ENCODE measurements at places on chromosomes 11 and 22.

DNA sequence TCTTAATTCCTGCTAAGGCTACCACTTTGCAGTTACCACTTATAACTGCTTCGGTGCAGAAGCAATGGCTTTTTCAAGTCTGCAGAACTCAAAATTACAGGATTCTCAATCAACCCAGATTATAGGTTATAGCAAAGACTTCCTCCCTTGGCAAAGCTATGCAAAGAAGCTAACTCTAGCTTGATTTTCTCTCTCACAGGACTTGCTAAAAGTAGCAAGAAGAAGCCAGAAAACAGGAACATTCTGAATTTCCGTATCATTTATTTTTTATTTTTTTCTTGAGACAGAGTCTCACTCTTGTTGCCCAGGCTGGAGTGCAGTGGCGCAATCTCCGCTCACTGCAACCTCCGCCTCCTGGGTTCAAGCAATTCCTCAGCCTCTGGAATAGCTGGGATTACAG is 10.7 kb upstream of the PLEKHB1 start:
- DNase-seq: no peak

GRCh38 chr11:71363721-71364120 is 84.5 kb downstream of the DHCR7 start:
- DNase-seq: no peak

- DNase-seq: no peak
These were observed 12.2 kb downstream of the MOV10L1 start for GRCh38 chr22:50101870-50102565.

DNA sequence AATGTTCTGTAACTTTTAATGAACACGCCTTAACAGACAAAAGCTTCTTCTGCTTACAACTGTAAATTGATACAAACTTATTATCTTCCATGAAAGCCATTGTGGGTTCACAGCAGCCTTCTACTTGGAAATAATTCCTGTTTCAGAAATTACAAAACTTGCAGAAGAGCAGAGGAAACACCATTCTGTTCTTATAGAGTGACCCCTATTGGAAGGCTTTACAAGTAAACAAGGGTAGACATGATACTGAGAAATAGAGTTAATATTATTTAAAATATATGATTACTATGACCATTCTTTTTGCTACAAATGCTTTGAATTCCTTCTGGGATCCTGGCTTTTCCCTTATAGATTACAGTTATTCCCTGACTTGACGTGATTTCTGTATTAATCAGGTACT is 32.4 kb upstream of the KCNA4 start:
- DNase-seq: no peak

DNA sequence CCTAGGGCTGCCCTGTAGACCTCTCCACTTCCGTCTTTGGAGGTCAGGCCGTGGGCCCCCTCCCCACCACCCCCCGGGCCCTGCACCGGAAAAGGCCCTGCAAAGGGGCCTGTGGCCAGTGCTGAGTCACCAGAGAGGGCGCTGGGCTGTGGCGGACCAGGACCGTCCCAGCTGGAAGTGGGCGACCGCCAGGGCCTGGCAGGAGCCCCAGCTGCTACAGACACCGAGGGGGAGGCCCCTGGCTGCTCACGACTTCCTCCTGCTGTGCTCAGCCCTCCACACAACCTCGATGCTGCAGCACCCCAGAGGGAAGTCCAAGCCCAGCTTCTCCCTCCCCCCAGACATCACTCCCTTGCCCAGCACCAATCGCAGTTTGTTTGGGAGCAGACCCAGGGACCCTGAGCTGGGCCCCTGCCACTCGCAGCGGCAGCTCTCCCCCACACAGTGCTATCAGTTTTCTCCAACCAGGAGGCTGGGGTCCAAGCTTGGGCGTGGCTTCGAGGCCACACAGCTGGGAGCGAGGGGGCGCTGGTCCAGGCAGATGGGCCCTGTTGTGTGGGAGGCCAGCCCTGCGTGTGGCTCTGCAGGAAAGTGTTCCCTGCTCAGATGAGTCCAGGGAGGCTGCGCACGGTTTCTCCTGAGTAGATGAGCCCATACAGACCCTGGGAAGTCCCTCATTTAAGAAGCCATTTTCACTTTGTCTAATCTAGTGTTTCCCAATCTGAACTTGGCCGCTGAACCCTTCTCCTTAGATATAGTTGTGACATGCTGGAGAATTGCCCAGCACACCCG is 5.6 kb upstream of the SH3BP1 start:
- peak; percentile 65 for DNase-seq

DNA sequence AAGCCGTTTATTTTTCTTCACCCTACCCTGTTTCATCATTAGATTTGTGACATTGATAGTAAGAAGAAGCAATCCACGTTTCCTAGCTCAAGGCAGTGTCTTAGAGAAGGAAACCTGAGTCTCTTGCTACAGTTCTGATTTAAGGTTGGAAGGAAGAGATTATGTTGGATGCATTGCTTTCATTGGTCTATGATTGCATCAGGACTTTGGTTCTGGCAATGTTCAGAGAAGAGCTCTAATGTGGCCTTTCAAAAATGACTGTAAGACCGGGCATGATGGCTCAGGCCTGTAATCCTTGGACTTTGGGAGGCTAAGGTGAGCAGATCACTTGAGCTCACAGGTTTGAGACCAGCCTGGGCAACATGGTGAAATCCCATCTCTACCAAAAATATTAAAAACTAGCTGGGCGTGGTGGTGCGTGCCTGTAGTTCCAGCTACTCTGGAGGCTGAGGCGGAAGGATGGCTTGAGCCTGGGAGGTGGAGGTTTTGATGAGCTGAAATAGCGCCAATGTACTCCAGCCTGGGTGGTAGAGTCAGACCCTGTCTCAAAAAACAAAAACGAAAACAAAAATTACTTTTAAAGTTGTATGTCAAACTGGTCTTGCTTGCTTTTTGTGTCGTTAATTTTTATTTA is 4.1 kb downstream of the NUCB2 start:
- no peak for DNase-seq

- DNase-seq: no peak
These were observed 311.9 kb downstream of the GUCY1A2 start for GRCh38 chr11:106706355-106706754.

DNA sequence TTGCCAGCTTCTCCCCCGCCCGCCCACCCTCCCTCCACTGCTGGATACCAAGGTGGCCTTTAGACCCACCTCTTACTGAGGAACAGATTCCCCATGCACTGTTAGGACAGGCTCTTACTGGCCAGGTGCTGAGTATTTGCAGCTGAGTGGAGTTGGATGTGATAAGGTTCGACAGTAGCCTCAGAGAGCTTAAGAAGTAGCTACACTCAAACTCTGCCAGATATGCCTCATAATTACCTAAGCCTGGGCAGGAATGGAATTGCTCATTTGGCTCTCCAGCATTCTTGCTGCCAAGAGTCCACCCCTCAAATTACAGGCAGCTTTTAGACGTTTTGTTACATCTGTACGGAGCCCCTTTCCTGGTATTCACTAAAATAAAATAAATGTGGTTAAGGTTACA is 9.6 kb downstream of the FAM181B start:
- no peak for DNase-seq

DNA sequence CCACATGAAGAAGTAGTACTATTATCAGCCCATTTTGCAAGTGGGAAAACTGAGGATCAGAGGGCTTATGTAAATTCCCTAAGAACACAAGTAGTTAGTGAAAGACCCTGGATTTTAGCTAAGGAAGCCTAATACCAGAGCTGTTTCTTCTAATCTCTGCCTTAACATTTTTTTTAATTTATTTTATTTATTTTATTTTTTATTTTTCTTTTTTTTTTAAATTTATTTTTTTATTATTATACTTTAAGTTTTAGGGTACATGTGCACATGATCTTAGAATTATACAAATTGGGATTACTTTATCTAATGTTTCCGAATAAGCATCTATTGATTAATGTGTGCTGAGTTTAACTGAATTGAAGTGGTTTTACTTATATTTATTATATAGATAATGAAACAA is 1015.3 kb downstream of the LRRC4C start:
- no peak for DNase-seq

- DNase-seq: no peak
These were observed 119.4 kb downstream of the HIPK3 start for GRCh38 chr11:33376331-33377310.

DNA sequence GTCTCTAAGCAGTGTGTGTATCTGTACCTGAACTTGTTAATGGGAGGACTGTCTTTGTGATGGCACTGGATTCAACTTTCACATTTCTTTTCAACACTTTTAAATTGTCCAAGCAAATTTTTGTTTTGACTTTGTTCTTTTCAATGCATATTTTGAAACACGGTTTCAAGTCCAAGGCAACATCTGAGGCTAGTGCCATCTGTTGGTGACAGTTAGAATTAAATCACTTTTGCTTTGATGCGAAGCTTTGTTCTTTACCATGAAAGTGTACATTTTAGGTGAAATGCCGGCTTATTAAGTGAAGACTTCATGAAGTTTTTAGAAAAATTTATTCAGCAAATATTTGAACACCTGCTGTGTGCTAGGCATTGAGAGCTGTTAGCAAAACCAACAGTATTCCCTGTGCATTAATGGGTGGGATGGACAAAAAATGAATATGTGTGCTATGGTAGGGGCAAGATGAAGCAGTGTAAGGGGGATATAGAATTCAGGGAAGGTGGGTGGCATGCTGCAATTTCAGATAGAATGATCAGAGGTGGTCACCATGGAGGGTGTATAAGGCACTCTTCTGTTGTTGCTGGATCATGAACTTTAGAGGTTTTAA is 70.2 kb downstream of the DDX10 start:
- peak; percentile 32 for DNase-seq

GRCh38 chr11:97815667-97816066 is 1205.1 kb upstream of the CNTN5 start:
- no peak for DNase-seq

GRCh38 chr22:22745225-22746060 is 101.0 kb downstream of the GGTLC2 start:
- peak; percentile 64 for DNase-seq

DNA sequence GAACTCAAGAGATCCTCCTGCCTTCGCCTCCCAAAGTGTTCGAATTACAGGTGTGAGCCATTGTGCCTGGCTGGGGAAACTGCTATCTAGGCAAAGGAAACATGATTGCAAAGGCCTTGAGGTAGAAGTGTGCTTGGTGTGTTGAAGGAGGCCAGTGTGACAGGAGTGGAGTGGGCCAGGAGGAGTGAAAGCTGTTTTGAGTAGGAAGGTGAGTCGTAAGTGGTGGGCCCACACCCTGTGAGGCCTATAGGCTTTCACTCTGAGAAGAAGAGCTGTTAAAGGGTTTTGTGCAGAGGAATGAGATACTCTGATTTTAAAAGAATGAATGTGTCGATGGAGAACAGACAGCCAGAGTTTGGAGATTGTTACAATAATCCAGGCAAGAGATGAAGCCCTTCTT is 43.4 kb downstream of the WEE1 start:
- DNase-seq: no peak

GRCh38 chr11:20599221-20600019 is at the start of gene SLC6A5:
Gene SLC6A5, plus strand, starts transcription at chr11:20599608. Its CDS starts 65 bp downstream, at chr11:20599673.
- DNase-seq: no peak

DNA sequence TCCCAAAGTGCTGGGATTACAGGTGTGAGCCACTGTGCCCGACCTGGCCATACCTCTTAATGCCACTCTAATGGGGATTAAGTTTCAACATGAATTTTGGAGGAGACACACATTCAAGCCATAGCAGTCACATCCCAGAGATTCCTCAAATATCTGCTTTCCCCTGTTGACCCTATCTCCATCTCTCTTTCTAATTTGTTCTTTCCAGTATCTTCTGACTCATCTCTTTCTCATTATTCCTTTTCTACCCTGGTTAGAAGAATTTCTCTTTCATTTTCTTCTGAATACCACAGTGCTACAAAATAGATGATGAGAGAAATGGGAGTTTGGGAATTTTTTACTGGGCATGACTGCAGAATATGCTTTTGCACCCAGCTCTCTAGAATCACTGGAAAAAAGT is 5.1 kb downstream of the OR10V1 start:
- no peak for DNase-seq

DNA sequence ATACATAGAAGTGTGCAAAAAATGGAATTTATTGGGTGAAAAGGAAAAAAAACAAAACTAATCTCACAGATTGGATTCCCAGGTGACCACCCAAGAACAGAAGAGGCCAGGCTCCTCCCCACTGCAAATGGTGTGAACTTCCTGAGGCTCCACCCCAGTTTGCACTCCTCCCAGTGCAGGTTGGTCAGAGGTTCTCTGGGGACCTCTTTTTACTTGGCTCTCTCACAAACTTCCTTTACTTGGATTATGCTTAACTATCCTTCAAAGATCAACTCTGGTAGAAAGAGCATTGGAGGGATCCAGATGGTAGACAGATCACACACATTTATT is 138.9 kb upstream of the CCDC90B start:
- DNase-seq: no peak

Measured in CD4-positive, alpha-beta T cell treated with Interleukin-10 for 1 hour (primary cell).